ENCODE measurements at places on chromosomes 12 and 14. TPM values are rescaled to one million over a fixed set of nuclear protein-coding genes. Genes with fewer than 3 reads are reported as not detected.

GRCh38 chr12:25904442-25904841 is 54.0 kb upstream of the RASSF8 start:
- no peak overlapping the region for H3K4me3 ChIP-seq
- H3K36me3 ChIP-seq: no peaks in the 10 kb centered on the region
- DNase-seq: no peak

GRCh38 chr14:106530423-106531107 is 1004.2 kb downstream of the TMEM121 start:
- DNase-seq: no peak
- no peaks in the 10 kb centered on the region for H3K36me3 ChIP-seq
- H3K27me3 ChIP-seq: no peaks in the 10 kb centered on the region
- no peaks in the 10 kb centered on the region for H3K4me1 ChIP-seq
- H3K27ac ChIP-seq: no peak overlapping the region

Gene TAS2R9
- 0.44 TPM for total RNA-seq

Gene TBX3
- total RNA-seq: 8.3 TPM

GRCh38 chr12:130425698-130426245 is 88.1 kb downstream of the PIWIL1 start:
- H3K36me3 ChIP-seq: peaks cover 66% of the 10 kb centered on the region
- H3K4me1 ChIP-seq: peaks cover 38% of the 10 kb centered on the region
- H3K27ac ChIP-seq: no peak overlapping the region
- no peaks in the 10 kb centered on the region for H3K27me3 ChIP-seq
- DNase-seq: no peak
- H3K4me3 ChIP-seq: no peak overlapping the region

DNA sequence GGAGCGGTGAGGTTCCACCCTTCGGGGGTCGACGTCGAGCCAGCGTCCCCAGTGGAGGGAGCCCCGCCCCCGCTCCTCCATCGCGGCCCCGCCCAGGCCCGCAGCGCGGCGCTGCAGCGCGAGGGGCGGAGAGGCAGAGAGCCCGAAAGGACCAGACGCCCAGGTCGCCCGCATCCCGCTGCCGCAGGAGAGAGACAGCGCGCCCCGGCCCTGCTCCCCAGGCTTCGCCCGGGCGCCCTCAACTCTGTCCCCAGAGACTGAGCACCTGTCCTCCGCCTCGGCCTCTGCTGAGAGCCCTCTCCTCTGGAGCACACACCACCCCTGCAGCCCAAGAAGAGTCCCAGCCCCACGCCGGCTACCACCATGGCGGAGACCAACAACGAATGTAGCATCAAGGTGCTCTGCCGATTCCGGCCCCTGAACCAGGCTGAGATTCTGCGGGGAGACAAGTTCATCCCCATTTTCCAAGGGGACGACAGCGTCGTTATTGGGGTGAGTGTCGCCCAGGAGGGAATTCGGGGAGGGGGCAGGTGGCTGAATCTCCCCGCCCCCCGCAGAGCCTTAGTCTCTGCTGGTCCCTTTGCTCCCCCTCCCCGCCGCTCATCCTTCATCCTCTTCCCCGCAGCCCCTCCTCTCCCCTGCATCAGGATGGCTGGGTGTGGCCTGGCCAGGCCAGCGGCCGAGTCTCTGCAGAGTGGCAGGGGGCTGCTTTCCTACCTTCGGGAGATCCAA is at the start of gene KIF5A:
Gene KIF5A, plus strand, starts transcription at position 136 of the 732 bp plus-strand sequence. Its CDS starts 228 bp downstream, at position 364.
- peaks cover 9% of the 10 kb centered on the region for H3K27me3 ChIP-seq
- H3K27ac ChIP-seq: peak within 1 kb of the TSS; percentile 44
- peak within 1 kb of the TSS; percentile 68 for H3K4me3 ChIP-seq
- H3K4me1 ChIP-seq: peaks cover 45% of the 10 kb centered on the region
- no peaks in the 10 kb centered on the region for H3K36me3 ChIP-seq

DNA sequence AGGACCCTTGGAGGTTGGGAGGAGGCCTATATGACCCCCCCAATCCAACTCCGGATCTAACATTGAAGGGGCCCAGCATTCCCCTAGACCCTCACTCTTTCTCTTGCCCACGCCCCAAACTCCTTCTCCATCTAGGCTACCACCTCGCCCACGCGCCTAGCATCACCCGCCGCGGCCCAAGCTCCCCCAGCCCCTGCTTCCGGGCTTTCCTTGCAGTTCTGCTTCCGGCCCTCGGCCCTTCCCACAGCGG is 445 bp downstream of the CERS5 start:
- H3K27ac ChIP-seq: peak overlapping the region; percentile 98
- H3K4me1 ChIP-seq: peaks cover 23% of the 10 kb centered on the region
- no peaks in the 10 kb centered on the region for H3K36me3 ChIP-seq
- peak overlapping the region; percentile 90 for H3K4me3 ChIP-seq

GRCh38 chr14:60537663-60538062 is 28.7 kb downstream of the SIX6 start:
- no peaks in the 10 kb centered on the region for H3K4me1 ChIP-seq
- no peak for DNase-seq
- no peaks in the 10 kb centered on the region for H3K36me3 ChIP-seq
- no peak overlapping the region for H3K27ac ChIP-seq

GRCh38 chr12:9118158-9118557 is 2.4 kb upstream of the A2M start:
- H3K4me1 ChIP-seq: no peaks in the 10 kb centered on the region
- H3K36me3 ChIP-seq: no peaks in the 10 kb centered on the region
- H3K4me3 ChIP-seq: no peak overlapping the region
- H3K27me3 ChIP-seq: no peaks in the 10 kb centered on the region
- no peak for DNase-seq
